ENCODE measurements at places on chromosomes 3 and 15.

DNA sequence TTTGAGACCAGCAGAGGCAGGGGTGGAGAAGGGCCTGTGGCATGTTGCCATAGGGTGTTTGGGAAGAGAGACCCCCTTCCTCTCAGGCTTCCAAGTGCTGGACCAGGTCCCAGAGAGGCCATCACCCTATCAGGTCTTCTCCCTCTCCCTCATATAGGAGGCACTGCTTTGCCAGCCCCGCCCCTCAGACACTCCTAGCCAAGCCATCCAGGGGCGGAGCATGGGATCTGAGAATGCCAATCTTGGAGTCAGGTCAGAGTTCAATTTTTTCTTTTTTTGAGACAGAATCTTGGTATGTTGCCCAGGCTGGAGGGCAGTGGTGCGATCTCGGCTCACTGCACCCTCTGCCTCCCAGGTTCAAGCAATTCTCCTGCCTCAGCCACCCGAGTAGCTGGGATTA is 32.7 kb downstream of the CRABP1 start:
- DNase-seq: no peak

DNA sequence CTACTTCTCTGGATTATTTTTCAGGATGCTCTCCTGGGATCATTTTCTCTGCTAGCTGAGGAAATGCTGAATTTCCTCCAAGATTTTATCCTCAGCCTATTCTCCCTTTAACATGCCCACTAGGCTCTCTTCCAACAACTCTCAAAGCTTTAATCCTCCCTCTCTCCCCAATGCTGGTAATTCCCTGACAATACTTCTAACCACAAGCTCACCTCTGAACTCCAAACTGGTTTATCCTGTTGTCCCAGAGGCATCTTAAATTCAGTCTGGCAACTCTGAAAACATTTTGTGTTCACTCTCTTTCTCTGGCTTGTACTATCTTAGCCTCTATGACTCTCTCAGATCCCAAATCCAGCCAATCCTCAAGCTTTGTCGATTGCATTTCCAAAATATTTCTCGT is 490.3 kb downstream of the MECOM start:
- DNase-seq: no peak

GRCh38 chr15:80415358-80415670 is 11.1 kb downstream of the ARNT2 start:
- DNase-seq: no peak

GRCh38 chr15:80476036-80476435 is 71.9 kb downstream of the ARNT2 start:
- DNase-seq: no peak

GRCh38 chr3:18556503-18557135 is 131.5 kb upstream of the SATB1 start:
- peak; percentile 89 for DNase-seq

GRCh38 chr3:149466192-149466591 is 8.3 kb upstream of the TM4SF4 start:
- no peak for DNase-seq

GRCh38 chr15:62212741-62213140 is 47.7 kb upstream of the C2CD4B start:
- DNase-seq: peak; percentile 8

DNA sequence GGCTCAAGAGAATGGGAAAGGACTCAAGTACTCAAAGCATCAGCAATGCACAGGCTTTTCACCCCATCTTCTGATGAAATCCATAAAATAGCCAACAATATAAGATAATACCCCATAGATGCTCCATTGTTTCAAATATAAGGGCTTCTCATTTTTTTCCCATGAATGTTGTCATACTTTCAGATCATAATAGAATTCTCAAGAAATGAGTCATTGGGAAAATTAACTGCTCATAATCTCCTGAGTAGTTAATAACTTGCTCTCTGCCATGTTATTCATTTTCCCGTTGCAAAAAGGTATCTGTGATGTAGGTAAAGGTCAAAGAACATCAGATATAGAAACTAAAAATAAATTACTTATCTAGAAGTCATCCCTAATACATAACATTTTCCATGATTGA is 121.9 kb downstream of the NSUN3 start:
- DNase-seq: no peak

DNA sequence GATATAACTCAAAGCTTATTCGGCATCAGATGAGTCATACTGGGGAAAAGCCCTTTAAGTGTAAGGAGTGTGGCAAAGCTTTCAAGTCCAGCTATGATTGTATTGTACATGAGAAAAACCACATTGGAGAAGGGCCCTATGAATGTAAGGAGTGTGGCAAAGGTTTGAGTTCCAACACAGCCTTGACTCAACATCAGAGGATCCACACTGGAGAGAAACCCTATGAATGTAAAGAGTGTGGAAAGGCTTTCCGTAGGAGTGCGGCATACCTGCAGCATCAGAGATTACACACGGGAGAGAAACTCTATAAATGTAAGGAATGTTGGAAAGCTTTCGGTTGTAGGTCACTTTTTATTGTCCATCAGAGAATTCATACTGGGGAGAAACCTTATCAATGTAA is 7.5 kb downstream of the ZNF621 start:
- DNase-seq: no peak

GRCh38 chr15:74315626-74316025 is 51.8 kb downstream of the CYP11A1 start:
- peak; percentile 23 for DNase-seq

DNA sequence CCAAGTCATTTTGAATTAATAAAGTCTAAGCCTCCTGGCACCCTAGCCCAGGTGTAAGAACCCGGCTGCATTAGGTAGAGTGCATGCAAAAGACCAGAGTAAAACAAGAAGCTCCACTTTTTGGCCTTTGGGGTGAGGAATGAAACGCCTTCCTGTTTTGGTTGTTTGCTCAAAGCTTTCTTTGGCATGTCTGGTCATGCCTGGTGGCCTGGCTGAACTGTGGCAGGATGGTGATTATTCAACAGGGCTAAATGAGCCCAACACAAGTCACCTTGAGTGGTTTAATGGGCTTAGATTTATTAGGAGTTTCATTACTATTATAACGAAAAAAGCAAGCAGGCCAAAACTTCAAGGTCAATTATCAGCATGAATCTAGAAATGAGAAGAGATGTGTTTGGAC is 40.9 kb upstream of the LDHAL6B start:
- no peak for DNase-seq

- no peak for DNase-seq
Measured at GRCh38 chr3:13095408-13095937, 22.2 kb upstream of the IQSEC1 start.

DNA sequence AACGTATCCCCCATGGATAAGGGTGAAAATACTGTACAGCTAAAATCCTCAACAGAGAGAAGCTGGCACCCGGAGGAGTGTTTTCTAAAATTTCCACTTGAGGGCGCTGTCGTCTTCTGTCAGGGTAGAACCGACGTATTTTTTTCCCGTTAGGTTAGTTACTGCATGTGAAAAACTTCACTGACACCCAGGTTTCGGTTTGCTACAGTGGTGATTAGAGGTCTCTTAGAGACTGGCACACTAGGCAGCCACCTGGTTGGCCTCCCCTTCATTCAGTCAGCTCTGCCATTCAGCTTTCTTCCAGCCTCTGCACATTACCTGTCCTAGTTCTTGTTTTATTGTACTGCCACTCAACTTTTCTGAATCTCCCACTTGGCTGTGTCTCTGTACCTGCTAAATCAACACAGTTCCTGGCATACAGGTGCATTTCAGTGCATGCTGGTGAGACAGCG is 18.4 kb downstream of the CCK start:
- DNase-seq: peak; percentile 52

- DNase-seq: no peak
Measured at GRCh38 chr3:54888162-54888561, 39.7 kb downstream of the LRTM1 start.

- DNase-seq: no peak
Measured at GRCh38 chr15:99385865-99386264, 134.6 kb downstream of the LRRC28 start.

- no peak for DNase-seq
Measured at GRCh38 chr3:43331381-43331780, 45.0 kb downstream of the SNRK start.

- no peak for DNase-seq
Measured at GRCh38 chr3:11908981-11909698, 62.5 kb upstream of the TAMM41 start.

GRCh38 chr3:126389112-126389793 is 5.5 kb upstream of the CFAP100 start:
- DNase-seq: peak; percentile 63

Data from activated T-cell treated with anti-CD3 and anti-CD28 coated beads, Interleukin-2, amount 50 U/mL, for 72 hours (primary cell).